ENCODE measurements at places on chromosomes 1 and 21. TPM values are rescaled to one million over a fixed set of nuclear protein-coding genes. Genes with fewer than 3 reads are reported as not detected.

The C1orf210 gene
- not detected for total RNA-seq

DNA sequence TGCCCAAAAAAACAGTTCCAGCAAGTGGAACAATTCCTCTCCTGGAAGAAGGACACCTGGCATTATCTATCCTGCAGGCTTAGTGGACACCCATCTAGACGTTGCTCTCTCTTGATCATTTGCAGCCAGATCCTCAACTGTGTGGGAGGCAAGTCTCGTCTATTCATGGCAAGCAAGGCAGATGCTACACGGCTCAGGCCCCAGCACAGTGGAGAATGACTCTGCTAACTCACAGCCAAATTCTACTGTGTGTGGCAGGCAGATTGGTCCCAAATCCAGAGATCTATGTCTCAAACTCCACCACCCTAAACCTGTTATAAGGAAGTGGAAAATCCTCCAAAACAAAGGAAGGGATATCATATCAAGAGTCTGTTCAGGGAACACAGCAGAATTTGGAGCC lies 7.0 kb downstream of the TNNT2 start:
- DNase-seq: no peak

GRCh38 chr1:202561726-202562443 lies 148.4 kb downstream of the SYT2 start:
- DNase-seq: no peak

- DNase-seq: no peak
These were observed 5.5 kb downstream of the RNF223 start for GRCh38 chr1:1068517-1069055.

DNA sequence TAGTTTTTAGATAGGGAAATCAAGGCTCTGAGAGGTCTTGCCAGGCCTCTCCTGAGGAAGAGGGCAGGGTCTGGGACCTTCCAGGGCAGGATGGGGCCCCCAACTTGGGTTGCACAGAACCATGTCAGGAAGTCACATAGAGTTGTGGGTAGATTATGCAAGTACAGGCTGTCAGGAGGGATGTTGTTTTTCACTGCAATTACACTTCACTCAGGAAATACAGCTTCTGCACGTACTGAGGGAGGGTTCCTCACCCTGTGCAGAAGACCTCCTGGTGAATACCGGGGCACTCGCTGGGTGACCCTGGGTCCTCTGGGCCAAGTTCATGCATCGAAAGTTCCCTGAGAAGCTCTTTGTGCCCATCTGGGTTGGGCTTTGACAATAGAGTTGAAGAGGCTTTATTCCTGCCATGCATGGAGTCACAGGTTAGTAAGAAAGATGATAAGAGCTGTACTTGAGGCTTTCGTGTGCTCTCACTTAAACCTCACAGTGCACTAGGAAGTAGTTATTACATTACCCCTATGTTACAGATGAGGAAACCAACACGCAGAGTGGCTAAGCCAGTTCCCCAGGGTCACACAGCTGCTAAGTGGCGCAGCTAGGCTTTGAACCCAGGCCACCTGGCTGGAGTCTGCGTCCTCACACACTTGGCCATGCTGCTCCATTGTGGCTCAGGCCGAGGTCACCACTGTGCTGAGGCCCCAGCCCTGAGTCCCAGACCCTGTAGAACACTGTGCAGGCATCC lies 16.2 kb upstream of the TNFRSF1B start:
- no peak for DNase-seq

The MROH7 gene
- total RNA-seq: not detected

DNA sequence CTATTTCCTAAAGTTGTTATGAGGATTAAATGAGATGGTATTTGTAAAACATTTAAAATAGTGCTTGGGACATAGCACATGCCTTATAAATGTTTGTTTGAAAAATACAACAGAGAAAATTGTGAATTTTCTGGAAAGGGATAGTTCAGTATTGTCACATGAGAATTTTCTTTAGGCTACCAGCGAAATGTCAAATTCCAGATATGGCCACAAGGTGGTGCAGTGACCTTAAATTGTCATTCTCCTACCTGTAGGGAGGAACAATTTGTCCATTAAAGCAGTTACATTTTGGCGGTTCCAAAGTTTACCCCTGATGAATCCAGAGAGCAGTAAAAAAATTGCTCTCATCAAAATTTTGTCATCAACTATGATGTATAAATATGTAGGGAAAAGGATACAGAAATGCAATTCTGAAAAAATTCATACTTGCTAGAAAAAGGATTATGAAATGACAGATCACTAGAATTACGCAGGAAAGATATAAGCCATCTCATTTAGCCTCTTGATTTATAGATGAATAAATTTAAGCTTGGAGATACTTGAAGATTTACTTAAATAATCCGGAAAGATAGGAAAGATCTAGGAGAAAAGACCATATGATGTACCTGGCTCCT lies 50.2 kb upstream of the TSHB start:
- DNase-seq: peak; percentile 58

DNA sequence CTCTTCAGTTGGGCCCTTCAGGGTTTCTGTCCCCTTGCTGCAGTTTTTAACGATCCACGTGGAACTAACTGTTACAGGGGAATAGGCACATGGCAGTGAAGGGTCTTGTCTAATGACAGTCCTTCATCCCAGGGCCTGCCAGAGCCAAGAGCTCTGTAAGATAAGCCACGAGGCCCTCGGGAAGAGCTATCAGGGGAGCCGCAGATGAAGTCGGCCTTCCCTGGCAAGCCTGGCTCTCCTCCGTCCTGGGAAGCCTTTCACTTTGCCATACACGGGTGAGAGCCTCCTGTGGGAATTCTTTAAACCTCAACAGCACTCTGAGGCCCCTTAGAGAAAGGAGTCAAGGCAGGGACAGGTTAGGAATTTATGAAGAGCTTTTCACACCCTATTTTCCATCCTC lies 29.0 kb downstream of the ACP6 start:
- DNase-seq: no peak

DNA sequence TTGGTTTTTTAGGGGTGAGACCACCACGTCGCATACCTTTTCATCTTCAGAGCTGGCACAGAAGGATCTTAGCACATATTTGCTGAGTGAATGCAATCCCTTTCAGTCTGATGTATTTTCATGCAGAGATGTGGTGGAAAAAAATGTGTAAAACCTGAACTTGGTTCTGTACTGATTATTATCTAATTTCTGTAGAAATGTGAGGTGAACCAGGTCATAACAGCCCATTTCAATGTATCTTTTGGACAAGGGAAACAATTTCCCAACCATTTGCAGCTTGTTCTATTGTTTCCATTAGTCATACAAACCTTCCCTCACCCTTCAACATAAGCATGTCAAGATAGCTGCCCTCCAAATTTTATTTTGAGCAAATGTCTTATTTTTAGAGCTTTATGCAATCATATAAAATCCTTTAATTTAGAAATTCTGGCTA lies 46.8 kb upstream of the RUNX1 start:
- no peak for DNase-seq
